ENCODE measurements at places on chromosomes 2 and 18. TPM values are rescaled to one million over a fixed set of nuclear protein-coding genes. Genes with fewer than 3 reads are reported as not detected.

DNA sequence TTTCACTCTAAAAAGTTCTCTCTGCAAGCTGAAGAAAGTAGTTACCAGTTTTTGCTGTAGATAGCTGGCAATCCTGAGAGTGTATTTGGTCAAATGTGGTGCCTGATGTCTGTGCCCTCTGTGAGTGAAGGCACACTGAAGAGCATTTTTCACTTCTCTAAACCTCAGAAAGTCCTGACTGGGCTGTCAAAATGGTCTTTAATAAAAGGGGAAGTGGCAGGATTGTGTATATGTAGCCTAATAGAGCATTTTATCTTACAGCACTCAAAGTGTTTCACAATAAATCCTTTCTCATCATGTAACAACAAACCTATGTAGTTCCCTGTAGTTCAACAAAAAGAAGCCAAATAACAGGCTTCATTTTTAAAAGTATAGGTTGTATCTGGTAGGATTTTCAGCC, 1552.3 kb upstream of the SLC39A10 start:
- no peaks in the 10 kb centered on the region for H3K36me3 ChIP-seq
- DNase-seq, result no peak
- no peaks in the 10 kb centered on the region for H3K4me1 ChIP-seq
- H3K4me3 ChIP-seq, result no peak overlapping the region
- no peak overlapping the region for H3K27ac ChIP-seq
- H3K27me3 ChIP-seq, result no peaks in the 10 kb centered on the region

- DNase-seq, result no peak
- H3K4me3 ChIP-seq, result no peak overlapping the region
- peaks cover 8% of the 10 kb centered on the region for H3K27me3 ChIP-seq
- H3K4me1 ChIP-seq, result no peaks in the 10 kb centered on the region
Observed at GRCh38 chr2:219042157-219042556, 841 bp upstream of the CFAP65 start.

Gene AQP12B
- total RNA-seq, result not detected

GRCh38 chr2:15563227-15564100, 2.3 kb upstream of the NBAS start:
- H3K4me3 ChIP-seq, result no peak overlapping the region
- no peak for DNase-seq
- no peaks in the 10 kb centered on the region for H3K27me3 ChIP-seq

DNA sequence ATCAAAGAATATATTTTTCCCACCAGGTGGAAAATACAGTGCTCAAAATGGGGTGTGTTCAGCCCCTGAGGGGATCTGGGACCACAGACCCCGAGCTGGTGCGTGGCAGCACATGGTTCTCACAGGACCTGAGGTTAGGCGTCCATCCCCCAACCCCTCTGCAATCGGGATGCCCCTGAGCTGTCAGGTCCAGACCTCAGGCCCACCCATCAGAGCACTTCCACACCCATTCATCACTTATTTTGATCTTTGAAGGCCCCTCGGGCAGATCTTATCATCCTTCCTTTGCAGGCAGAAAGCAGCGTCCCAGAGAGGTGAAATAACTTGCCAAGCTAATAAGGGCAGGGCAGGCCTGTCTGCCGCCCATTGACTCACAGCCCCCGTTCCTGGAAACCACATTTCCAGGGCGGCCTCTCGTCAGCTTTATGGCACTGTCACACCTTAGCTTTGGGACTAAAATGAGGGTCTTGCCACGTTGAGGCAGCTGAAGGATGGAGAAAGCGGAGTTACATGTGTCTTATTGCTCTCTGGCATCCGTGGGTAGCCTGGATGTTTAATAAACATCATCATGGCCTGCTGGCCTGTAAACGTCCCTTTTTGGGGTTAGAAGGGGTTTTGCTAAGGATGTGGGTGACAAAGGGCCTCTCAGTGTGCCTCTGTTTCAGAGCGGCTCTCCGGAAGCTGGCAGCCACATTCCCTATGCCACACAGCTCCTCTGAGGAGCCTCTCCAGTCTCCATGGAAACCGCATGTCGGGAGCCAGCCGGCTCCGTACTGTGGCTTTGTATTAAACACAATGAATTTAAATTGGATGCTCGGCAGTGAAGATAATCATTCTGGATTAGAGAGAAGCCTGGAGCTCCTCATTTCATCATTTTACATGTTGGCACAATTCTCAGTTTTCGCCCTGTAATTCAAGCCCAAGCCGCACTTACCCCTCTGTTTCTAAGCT, 58.3 kb upstream of the MAPRE3 start:
- H3K36me3 ChIP-seq, result no peaks in the 10 kb centered on the region
- peaks cover 9% of the 10 kb centered on the region for H3K27me3 ChIP-seq
- no peaks in the 10 kb centered on the region for H3K4me1 ChIP-seq
- no peak overlapping the region for H3K4me3 ChIP-seq

DNA sequence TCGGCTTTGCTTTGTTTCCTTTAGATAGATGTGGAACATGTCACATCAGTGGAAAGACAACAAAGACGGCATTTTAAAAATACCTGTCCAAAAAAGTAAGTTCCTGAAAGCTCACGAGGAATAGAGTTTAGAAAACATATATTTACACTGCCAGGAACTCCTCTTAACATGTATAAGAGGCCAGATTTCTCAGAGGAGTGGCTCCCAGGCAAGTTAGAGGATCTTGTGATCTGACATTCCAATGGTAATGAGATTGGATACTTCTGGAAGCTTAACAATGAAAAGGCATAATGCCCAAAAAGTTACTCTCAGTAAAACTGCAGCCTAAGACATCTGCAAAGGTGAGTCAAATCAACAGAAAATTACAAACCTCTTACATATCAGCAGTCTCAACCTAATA, 77.1 kb downstream of the CYRIA start:
- no peaks in the 10 kb centered on the region for H3K36me3 ChIP-seq
- no peaks in the 10 kb centered on the region for H3K27me3 ChIP-seq
- H3K4me1 ChIP-seq, result no peaks in the 10 kb centered on the region
- H3K4me3 ChIP-seq, result no peak overlapping the region
- H3K27ac ChIP-seq, result no peak overlapping the region

Gene LCT
- total RNA-seq, result not detected

DNA sequence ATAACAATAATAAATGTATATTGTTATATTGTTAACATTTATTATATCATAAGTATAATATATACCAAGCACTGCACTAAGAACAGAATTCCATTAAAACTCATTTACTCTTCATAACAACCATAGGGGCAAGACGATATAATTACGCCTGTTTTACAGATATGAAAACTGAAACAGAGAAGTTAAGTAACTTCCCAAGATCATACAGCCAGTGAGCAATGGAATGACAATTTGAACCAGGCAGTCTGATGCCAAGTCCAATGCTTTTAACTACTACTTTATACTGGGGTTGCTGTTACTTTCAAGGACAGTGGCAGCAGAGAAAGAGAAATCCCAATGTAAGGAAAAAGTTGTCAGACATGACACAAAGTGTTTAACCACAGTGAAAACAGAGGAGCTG, 338.8 kb upstream of the ID2 start:
- no peak for DNase-seq
- no peak overlapping the region for H3K4me3 ChIP-seq
- H3K27ac ChIP-seq, result no peak overlapping the region
- H3K27me3 ChIP-seq, result no peaks in the 10 kb centered on the region

- H3K4me3 ChIP-seq, result no peak overlapping the region
- DNase-seq, result no peak
- no peak overlapping the region for H3K27ac ChIP-seq
- H3K4me1 ChIP-seq, result no peaks in the 10 kb centered on the region
- H3K36me3 ChIP-seq, result no peaks in the 10 kb centered on the region
Observed at GRCh38 chr2:134537702-134538101, 181.1 kb downstream of the TMEM163 start.

DNA sequence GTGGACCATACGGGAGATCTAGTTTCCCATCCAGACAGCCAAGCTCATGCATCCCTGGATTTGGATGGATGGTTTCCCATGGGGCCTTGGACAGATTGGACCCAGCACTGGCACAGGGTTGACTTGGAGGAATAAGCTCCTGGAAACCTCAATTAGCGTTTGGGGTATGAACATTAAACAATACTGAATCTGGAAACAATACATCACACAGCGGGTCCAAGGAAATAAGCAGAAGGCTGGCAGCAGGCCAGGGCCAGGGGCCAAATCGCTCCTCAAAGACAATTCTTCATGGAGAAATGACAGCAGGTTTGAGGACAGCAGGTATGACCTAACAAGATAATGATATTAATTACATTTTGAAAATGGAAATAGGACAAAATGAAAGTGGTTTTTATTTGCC, 540.6 kb downstream of the RIT2 start:
- no peaks in the 10 kb centered on the region for H3K4me1 ChIP-seq
- no peak overlapping the region for H3K4me3 ChIP-seq
- H3K27me3 ChIP-seq, result no peaks in the 10 kb centered on the region
- DNase-seq, result no peak
- H3K27ac ChIP-seq, result no peak overlapping the region

GRCh38 chr2:53429901-53430300, 337.7 kb upstream of the CHAC2 start:
- no peak overlapping the region for H3K27ac ChIP-seq
- no peak for DNase-seq
- no peak overlapping the region for H3K4me3 ChIP-seq
- H3K36me3 ChIP-seq, result no peaks in the 10 kb centered on the region

- no peaks in the 10 kb centered on the region for H3K4me1 ChIP-seq
- H3K27ac ChIP-seq, result no peak overlapping the region
- no peak for DNase-seq
- no peaks in the 10 kb centered on the region for H3K36me3 ChIP-seq
- no peak overlapping the region for H3K4me3 ChIP-seq
Observed at GRCh38 chr2:75055820-75056675, 97.6 kb downstream of the POLE4 start.

All from uterus (tissue), 4 donors.